Kidney epithelial cell (primary cell): ENCODE measurements at places on chromosomes 4 and X.

GRCh38 chrX:120625371-120625770 is 4.5 kb downstream of the C1GALT1C1 start:
- no peak for DNase-seq

DNA sequence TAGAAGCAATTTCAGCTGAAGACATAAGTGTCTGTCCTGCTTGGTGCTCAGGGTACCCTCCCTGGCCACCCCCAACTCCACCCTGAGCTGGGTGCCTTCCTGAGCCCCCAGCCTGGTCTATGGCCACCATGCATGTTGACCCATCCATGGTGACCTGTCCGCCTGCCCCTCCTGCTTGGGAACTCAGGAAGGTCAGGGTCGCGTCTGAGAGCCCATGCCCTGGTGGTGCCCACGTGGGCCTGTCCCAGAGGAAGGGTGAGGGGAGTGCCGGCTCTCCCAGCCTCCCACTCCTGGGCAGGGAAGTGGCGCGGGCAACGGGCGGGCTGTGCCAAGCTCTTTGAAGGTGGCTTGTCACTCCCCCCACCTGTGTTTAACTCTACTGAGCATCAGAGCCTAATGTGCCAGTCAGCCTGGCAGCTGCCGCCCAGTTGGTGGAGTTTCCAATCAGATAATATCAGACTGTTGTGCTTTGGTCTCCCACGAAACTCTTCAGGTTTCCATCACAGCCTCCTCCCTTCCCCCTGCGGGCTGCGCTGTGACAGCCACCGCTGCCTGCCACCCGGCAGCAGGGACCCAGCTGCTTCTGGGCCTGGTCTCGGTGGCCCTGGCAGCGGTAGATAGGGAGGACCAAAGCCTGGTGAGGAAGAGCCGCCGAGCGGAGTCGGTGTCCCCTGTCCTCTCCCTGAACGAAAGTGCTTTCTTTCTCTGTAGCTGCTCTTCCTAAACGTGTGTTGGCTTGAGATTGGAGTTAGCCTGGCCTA is 4.8 kb downstream of the SH3BP2 start:
- no peak for DNase-seq

- no peak for DNase-seq
Measured at GRCh38 chr4:169971456-169972015, 54.7 kb downstream of the MFAP3L start.

DNA sequence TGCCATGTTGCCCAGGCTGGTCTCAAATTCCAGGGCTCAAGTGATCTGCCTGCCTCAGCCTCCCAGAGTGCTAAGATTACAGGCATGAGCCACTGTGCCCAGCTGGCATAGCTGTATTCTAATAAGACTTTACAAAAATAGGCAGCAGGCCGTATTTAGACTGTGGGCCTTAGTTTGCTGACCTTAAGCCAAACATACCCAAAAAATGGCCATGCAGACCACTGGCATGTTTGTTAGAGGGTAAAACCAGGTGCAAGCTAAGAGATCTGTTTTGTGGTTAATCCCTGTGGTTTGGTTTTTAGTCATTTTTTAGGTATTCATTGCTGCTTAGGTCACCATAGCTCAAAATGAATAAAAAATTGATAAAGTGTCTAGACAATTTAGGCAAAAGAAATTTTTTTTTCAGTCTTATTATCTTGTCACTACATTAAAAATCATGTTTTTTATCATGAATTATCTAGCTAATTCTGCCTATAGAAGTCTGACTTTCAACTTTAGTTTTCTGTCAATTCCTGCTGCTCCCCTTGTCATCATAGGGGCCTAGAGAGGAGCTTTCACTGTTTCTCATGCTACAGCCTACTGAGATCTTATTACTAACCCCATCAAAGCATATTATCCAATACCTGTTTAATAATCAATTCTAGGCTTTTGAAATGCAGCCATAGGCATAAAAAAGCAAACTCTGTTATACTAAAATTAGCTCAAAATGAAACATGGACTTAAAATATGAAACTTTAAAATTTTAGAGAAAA is 7.5 kb upstream of the SPINK2 start:
- DNase-seq, result no peak

- no peak for DNase-seq
Measured at GRCh38 chr4:148076964-148077363, 345.1 kb downstream of the ARHGAP10 start.

DNA sequence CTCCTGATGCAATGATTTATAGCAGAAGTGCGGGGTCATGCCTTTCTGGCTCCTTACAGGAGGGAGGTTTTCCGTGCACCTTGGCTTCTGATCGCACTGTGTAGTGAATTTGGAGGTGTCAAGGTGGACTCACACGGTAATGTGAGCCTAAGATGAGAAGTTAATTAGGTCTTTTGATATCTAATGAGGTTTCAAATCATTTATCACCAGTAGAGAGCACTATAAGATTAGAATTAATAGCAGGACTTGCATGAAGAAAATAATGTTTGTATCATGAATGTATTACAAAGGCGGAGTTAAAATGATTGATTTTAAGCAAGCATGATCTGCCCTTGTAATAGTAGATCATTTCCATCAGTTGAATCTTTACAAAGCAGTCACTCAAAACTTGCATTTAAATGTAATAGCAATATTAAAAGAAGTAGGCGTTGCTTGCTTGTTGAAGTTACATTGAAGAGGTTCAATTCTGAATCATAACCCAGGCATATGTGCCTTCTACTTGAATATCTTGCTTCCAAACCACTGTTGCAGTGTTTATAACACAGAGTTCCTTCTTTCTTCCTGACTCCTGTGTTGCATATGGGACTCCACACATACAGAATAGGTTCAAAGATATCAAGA is 152.1 kb downstream of the FMR1NB start:
- DNase-seq, result no peak

GRCh38 chr4:176664964-176665363 is 127.8 kb downstream of the VEGFC start:
- DNase-seq, result no peak

DNA sequence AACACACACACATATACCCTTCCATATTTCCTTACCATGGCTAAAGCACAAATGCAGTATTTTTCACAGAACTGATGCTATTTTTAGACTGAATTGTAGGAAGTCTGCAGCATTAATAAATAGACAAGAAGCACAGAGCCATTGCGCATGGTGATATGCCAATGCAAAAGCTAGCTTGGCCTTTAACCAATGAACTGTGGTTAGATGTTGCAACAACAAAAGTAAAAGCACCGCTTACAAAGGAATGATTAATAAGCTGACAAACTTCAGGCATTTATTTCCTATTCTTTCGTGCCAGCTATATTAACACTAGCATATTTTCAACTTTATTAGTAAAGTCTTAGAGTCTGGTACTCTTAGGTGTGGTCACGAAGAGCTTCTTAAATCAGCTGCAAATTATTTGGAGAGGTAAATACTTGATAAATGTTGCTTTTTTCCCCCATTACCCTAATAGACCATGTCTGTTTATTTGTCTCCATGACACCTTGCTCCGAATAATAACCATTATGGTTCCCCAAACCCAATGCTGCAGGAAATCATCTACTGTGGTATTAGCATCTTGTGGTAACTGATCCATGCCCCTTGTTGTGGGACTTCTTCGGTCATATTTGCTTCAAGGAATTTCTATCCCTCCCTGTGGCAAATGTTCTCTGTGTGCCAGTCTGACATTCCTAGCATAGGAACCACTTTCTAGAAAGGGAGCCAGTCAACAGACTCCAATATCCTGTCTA is 306.1 kb upstream of the TAPT1 start:
- no peak for DNase-seq

- DNase-seq, result no peak
Measured at GRCh38 chr4:38728631-38729141, 54.1 kb downstream of the TLR10 start.

- no peak for DNase-seq
Measured at GRCh38 chr4:113904877-113905276, 74.6 kb downstream of the ARSJ start.

GRCh38 chr4:6941796-6942195 is 32.2 kb downstream of the TBC1D14 start:
- no peak for DNase-seq

- DNase-seq, result no peak
Measured at GRCh38 chrX:13420545-13421183, 100.8 kb upstream of the ATXN3L start.

GRCh38 chrX:97372001-97372766 is 488.5 kb downstream of the RPA4 start:
- DNase-seq, result no peak

DNA sequence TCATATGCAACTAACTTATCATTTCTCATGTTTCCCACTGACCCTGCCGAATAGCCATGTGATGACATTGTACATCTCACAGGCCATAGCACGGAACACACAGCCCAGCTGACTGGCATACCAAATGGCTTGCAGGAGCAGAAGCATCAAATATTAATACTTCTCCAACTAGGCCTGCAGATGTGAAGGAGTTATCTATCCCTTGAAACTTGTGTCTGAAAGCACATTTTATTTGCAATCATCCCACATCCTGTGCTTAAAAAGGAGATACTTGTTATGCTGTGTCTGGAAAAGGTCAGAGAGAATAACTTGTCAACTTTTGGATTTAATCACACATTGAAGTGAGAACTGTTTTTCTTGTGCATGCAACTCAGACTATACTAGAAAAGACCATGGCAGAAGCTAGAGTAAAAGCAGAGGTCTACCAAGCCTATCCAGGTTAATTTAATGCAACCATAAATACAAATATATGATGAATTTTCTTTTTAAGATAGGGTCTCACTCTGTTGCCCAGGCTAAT is 100.4 kb downstream of the IRF2 start:
- DNase-seq, result no peak

DNA sequence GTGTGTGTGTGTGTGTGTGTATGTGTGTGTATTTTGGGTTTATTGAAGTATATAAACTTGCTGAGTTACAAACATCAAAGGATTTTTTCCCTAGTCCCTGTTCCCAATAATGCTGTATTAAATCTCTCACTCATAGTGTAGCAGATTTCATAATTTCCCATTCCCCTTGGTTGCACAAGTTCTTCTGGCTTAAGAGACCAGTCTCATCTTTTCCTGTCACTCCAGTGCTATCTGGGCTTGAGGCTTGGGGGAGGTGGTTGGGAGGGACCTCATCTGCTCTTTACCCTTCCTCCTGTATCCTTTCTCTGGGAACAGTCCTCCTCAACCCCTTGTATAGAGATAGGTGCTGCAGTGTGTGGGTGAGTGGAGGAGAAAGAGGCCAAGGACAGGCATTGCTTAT is 285.4 kb upstream of the BOD1L1 start:
- DNase-seq, result no peak

DNA sequence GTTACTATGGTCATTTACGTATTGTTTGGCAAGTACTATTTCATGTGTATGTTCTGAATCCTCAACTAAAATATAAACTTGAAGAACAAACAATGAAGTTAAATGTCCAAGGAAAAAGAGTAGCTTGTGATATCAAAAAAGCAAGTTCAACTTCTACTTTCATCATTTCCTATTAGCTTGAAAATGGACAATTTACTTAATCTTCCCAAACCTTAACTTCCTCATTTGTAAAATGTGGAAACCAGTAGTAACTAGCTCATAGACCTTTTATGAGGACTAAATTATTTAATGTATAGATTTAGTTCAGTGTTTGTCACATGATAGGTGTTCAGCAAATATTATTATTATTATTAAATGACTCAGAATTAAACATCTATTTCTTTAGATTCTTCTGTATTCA is 276.8 kb upstream of the TET2 start:
- DNase-seq, result no peak

- DNase-seq, result peak; percentile 14
Measured at GRCh38 chr4:160510928-160511327, 1408.0 kb downstream of the RAPGEF2 start.

DNA sequence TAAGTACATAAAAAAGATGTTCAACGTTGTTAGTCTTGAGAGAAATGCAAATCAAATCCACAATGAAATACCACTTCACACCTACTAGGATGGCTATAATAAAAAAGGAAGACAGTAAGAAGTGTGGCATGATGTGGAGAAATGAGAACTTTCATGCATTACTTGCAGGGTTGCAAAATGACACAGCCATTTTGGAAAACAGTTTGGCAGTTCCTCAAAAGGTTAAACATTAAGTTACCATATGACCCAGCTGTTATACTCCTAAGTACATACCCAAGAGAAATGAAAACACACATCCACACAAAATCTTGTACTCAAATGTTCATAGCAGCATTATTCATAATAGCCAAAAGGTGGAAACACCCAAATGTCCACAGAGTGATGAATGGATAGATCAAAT is 25.8 kb upstream of the LIMCH1 start:
- DNase-seq, result no peak

- no peak for DNase-seq
Measured at GRCh38 chrX:150919401-150919800, 20.9 kb upstream of the CD99L2 start.

DNA sequence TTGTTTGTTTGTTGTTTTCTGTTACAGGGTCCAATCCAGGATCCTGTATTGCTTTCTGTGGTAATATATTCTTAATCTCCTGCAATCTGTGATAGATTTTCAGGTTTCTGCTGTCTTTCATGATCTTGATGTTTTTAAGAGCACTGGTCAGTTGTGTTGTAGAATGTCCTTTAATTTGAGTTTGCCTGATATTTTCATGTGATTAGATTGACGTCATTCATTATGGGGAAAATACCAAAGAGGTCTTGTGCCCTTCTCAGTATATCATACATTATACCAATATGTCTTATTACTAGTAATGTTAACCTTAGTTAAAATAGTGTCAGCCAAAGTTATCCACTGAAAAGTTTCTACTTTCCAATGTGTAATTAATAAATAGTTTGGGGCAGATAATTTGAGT is 929.3 kb downstream of the PCDH19 start:
- no peak for DNase-seq

DNA sequence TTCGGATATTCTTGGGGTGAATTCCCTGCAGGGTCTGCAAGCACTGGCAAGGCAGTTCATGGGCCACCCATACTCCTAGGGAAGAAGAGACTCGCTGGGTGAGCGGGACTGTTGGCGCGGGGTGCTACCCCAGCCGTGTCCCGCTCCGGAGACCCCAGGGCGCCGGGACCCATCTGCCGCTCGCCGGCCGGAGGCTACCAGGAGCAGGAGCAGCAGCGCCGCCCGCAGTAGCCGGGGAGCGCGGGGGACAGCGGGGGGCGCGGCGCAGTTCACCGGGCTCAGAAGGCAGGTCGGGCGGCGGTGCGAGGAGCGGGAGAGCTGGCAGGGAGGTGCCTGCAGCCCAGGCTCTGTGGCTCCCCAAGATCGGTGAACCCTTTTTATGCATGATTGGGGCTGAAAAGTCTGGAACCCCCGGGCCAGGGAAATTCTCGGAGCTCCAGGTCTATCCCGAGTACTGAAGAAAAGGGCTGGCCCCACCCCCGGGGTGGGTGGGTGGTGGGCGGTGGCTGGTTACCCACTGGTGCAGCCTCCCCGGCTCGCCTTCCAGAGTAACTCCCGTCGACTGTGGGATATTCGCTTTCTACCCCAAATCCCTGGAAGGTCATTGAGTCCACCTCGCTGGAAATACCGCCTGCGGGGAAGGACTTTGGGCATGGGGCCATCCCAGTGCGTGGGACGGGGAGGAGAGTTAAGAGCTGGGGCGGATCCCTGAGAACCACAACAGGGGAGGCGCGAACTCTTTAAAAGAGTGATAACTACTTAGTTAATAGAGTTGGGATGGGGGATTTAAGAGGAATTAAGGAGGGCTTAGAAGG is 37.6 kb downstream of the PF4 start:
- DNase-seq, result no peak

DNA sequence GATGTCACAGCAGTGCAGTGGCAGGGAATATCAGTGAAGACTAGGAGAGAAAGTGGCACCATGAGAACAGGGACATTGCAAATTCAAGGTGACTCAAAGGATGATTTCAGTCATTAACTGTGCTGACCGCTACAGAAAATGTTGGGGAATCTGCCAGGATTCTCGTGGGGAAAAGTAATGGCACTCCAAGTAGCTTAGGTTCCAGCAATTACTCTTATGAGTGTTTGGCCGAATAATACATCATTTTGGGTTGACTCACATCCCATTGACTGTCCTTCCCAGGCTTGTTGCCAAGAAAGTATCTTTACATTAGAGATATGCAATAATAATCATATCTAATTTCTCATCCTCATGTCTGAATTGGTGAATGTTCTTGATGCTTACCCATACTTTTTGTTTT is 1411.1 kb upstream of the PCDH7 start:
- DNase-seq, result no peak
